ENCODE measurements at places on chromosomes 1 and 21.

DNA sequence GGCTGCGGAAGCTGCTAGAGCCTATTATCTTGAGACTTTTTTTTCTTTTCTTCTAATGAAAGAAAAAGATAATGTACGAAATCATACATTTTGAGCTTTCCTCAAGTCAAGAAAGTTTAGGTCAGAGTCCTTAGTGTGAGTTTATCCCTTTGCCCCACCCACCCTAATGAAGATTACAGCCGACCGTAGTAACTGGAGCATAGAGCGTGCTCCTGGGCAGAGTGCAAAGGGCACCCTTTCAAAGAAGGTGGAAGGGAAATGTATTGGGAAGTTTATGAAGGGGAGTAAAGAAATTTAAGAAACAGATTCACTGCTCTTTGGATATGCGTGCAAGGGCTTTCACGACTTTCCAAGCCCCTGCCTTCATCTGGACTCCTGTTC is 17.2 kb downstream of the GNG12 start:
- no peak for DNase-seq

DNA sequence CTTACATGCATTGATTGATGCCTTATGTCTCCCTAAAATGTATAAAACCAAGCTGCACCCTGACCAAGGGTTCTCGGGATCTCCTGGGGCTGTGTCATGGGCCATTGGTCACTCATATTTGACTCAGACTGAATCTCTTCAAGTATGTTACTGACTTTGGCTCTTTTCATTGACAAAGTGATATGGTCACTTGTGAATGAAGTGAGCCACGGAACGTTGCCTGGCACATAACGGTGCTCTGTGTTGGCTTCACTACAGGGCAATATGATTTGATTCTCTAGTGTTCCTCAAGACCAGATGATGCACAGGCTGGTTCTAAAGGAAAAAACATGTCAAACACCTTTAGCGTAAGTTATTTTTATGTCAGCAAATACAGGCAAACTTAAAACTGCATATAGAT is 11.4 kb upstream of the IL10RB start:
- DNase-seq, result no peak

DNA sequence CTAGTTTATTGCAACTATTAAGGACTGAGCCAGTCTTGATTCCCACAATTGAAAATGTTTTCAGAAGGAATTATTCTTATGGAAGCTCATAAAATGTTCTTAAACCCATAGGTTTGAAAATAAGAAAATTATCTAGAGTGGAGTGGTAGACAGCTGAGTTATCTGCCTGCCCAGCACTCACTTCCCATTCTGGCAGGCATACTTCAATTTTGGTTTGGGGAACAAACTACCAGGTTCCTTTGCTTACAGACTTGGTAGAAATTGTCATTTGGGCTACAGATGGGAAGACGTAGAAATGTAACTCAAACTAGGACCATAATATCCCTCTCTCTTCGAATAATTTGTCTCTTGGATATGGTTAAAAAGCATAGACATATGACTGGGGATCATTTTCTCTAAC is 18.4 kb downstream of the JUN start:
- DNase-seq, result no peak

- DNase-seq, result no peak
These were observed 375.7 kb upstream of the CAMK1G start for GRCh38 chr1:209207701-209208286.

GRCh38 chr1:185292237-185292636 is 24.8 kb downstream of the IVNS1ABP start:
- DNase-seq, result no peak

GRCh38 chr1:213982289-213982671 is 5.5 kb upstream of the PROX1 start:
- DNase-seq, result no peak

- no peak for DNase-seq
These were observed 36.8 kb downstream of the CITED4 start for GRCh38 chr1:40825435-40825788.

DNA sequence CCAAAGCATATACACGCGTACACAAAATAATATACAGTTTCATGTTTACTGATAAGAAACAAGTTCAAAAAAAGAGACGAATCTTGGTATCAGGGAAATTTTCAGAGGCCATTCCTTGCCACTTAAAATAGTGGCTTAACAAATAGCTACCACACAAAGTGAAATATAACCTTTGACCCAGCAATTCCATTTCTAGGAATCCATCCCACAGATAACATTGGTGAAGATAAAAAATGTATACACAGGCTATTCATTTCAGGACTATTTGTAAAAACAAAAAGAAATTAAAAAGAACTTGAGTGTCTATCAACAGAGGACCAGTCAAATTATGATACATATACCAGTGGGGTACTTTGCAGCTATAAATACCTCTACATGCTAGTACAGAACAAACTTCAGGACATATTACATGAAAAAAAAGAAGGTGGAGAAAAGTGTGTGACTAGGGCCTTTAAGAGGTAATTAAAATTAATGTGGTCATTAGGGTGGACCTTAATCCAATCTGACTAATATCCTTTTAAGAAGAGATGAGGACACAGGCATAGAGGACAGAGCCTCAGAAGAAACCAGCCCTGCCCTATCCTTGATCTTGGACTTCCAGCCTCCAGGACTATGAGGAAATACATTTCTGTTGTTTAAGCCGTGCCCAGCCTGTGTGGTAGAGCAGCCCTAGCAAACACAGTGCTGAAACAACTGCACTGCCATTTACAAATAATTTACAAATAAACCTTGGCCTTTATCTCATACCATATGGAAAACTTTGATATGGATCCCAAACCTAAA is 7.8 kb downstream of the UBE2G2 start:
- no peak for DNase-seq

GRCh38 chr1:241396747-241397681 is 40.0 kb upstream of the RGS7 start:
- no peak for DNase-seq

- no peak for DNase-seq
These were observed 106.1 kb downstream of the RWDD3 start for GRCh38 chr1:95340061-95340460.

GRCh38 chr1:24725209-24725651 is 20.0 kb upstream of the CLIC4 start:
- DNase-seq, result no peak

DNA sequence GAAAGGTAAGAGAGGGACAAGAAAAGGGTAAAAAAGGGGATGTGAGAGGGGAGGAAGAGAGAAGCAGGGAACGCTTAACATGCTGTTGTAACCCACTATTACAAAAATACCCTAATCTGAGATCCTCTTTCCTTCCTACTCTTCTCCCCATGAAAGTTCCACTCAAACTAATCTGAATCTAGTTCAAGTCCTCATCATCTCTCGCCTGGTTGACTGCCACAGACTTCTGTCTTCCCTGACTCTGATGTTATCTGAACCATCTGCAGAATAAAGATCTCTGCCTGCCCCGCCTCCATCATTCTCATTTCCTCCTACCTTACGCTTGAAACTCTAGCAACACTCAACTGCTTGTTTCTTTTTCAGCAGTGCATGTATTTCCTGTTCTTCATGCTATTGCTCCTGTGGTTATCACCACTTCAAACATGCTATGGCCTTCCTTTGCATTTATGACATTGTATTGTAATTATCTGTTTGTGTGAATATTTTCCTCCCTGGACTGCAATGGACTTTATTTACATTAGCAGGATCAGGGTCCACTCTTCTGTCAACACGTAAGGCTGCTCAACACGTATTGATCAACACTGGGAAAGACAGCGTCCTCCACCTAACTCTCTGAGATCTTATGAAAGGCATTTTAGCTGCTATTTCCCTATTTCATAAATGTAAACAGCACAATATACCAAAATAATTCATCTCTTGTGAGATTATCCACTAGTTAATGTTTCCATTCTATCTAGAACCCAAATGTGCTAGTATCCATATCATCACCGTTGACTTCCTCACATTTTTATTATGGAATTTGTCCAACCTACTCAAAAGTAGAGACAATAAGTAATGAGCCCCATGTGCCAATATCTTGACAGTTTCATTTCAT is 215.5 kb upstream of the USP25 start:
- peak; percentile 32 for DNase-seq

DNA sequence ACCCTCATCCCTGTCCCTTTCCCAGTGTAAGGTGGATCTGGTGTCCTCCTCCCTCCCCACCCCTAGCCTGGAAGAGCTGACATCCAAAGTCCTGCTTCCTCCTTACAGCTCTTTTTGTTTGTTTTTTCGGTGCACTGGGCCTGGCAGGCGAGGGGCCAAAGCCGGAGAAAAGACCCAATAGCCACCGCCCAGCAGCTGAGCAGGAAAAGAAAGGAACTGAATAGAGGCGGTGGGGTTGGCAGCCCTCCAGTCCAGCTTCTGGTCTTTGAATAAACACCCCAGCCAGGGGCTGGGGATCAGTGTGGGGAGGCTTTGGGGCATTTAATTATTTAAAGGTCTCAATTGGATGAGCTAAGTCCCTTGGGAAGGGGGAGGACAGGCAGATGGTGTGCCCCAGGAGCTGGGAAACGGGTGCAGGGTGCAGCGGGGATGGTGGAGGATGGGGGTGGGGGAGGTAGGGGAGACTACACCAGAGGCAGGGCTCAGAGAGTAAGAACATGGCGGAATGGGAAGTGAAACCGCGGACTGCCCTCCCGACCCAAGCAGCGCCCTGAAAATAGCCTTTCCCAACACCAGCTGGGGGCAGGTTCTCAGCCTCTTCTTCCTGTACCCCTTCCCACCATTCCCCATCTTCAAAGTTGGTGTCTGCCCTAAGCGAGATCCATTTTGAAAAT is 20.2 kb downstream of the BTG2 start:
- DNase-seq, result no peak

DNA sequence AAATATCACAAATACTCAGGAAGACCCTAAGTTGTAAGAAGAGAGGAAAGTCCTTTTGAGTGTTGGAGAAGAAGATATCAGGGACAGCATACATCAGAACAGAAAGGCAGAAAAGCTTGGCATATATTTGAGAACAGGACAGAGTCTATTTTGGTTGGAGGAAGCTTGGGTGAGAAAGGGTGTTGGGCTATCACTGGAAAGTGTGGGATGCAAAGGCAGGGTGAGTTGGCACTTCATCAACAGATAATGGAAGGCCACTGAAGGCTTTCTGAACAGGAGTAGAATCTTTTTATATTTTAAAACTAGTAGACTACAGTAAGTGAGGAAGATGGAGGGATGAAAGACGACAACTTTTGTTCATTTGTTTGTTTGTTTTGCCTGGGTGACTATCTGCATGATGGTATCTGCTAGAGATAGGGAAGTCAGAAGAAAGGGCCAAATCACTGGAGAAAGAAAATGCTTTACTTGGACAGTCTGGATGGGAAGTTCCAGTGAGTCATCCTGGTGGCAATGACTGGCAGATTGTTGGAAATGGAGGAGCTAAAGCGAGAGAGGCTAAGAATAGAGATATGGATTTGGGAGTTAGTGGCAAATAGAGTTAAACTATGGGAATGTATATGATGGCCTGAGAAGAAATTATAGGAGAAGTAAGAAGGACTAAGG is 33.7 kb upstream of the KCNA2 start:
- no peak for DNase-seq

GRCh38 chr1:204275695-204276370 is 62.0 kb upstream of the GOLT1A start:
- DNase-seq, result no peak
